Hypothalamus (tissue), 51 donors: ENCODE measurements at places on chromosomes 3 and 15.
A peak's percentile ranks its signal among the peaks of the same experiment; 100 is the strongest.

- no peak for DNase-seq
These were observed 64.7 kb downstream of the RNF13 start for GRCh38 chr3:149877668-149878067.

- no peak for DNase-seq
These were observed 113.2 kb downstream of the EEFSEC start for GRCh38 chr3:128266453-128266852.

- DNase-seq = no peak
These were observed 9.5 kb downstream of the CLDN18 start for GRCh38 chr3:138019281-138020069.

DNA sequence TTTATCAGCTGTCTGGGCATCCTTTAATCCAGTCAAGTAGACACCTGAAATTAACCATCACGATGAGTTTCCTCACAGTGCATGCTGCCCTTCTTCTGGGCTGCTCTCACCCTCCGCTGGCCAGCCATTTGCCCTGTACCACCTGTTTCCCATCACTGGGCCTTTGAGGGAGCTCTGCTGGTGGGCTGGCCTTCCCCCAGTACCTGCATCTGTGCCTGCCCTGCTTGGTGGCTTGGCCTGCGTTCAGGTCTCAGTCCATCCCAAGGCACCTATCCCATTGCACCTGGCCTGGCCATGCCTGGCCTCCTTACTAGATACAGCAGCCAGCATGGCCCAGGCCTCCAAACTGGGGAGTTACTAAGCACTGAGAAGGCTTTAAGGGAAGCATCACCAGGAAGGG, 413.2 kb downstream of the NTRK3 start:
- DNase-seq = no peak

- DNase-seq = no peak
These were observed 2.2 kb downstream of the ZXDC start for GRCh38 chr3:126473292-126474168.

DNA sequence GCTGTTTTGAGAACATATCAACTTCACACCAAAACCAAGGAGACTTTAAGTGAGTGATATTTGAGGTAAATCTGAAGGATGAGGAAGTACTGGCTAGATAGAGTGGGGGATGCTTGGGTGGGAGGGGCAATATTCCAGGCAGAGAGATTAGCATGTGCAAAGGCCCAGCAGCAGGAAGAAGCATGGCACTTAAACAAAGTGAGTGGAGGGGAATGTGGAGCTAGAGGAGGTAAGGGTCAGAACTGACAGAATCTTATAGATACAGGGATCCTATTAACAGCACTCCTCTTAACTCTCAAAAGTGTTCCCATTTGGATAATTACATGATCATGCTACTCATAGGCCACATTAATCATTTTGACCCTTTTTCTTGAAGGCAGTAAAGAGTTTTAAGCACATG, 41.4 kb upstream of the SPRED1 start:
- DNase-seq = no peak

DNA sequence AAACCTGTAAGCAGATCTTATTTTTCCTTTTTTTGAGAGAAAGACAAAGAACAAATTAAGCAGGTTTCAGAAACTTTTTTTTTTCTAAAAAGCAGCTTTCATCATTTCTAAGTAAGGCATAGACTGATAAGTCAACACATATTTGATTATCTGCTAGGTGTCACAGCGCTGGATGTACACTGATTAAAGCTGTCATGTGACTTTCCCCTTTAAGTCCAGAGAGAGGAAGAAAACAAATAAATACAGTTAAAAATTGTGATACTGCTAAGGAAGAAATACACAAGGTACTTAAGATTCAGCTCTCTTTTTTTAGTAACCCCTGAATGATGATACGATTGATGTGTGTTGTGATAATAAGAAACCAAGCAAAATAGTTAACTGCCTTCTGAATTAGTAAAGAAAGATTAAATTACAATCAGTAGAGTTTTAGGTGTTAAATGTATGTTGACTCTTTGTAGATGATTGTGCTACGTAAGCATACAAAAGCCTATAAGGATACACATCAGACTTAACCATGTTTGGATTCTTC, 2.8 kb downstream of the GLCE start:
- DNase-seq = no peak

- DNase-seq = no peak
These were observed 27.0 kb upstream of the TNFAIP8L3 start for GRCh38 chr15:51121631-51122225.

GRCh38 chr15:80153900-80154299, 1.1 kb downstream of the FAH start:
- no peak for DNase-seq

DNA sequence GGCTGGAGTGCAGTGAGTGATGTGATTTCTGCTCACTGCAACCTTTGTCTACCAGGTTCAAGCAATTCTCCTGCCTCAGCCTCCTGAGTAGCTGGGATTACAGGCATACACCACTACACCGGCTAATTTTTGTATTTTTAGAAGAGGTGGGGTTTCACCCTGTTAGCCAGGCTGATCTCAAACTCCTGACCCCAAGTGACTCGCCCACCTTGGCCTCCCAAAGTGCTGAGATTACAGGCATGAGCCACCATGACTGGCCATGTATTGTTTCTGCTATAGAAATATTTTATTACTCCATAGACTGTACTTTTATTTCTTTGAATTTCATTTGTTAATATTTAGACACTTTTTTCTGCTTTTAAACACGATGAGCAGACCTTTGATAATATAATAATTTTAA, 60.4 kb downstream of the GTF2E1 start:
- DNase-seq = no peak

- no peak for DNase-seq
These were observed 124.1 kb downstream of the ETFA start for GRCh38 chr15:76187163-76187562.

DNA sequence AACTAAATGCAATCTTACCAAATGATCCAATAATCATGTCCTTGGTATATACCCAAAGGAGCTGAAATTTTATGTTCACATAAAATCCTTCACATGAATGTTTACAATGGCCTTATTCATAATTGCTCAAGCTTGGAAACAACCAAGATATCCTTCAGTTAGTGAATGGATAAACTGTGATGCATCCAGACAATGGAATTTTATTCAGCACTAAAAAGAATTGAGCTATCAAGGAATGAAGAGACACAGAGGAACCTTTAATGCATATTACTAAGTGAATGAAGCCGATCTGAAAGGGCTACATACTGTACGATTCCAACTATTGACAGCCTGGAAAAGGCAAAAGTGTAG, 168.4 kb downstream of the PDE8A start:
- no peak for DNase-seq

DNA sequence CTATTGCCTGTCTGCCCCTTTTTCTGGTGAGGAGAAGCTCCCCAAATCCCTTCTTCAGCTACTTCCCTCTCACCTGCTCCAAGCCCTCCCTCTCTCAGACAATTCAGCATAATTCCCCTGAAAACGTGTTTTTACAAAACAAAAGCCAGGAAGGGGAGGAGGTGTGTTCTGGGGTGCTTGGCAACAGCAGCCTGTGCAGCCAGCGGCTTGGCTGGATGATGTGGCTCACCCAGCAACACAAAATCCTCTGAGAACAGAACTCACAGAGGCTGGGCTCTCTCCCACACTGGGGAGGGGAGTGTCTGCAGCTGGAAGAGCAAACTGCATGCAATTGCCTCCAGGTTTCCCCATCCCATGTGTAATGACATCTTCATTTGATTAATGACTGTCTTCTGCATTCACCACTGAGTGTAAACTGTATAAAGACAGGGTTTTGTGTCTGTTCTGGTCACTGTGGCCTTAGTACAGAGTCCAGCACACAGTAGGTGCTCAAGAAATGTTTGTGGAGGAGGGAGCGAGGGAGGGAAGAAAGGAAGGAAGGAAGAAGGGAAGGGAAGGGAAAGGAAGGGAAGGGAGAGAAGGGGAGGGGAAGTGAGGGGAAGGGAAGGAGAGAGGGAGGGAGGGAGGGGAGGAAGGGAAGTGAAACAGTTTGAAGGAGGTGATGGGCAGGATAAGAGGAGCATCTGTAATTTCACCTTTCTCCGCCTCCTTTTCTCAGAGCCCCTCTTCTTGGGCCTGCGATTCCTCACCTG, 70.1 kb upstream of the GLCE start:
- no peak for DNase-seq

GRCh38 chr15:32688151-32688639, 29.6 kb upstream of the GREM1 start:
- DNase-seq = no peak

DNA sequence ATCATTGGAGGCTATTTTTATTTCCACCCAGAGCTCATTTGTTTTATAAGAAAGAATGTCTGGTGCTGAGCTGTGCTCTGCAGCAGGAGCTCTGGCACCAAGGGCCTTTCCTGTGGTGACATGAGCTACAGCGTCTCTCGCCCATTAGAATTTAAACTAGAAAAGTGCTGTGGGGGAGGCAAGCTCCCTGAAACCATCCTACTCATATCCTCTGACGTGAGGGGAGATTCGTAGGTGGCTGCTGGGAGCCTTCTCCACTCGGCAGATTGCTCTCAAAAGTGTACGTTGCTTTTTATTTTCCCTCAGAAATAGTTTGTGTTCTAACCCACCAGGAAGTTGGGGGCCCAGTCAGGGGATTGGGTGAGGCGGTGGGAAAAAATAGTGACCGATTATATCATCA, 76.3 kb upstream of the ARHGEF3 start:
- no peak for DNase-seq

DNA sequence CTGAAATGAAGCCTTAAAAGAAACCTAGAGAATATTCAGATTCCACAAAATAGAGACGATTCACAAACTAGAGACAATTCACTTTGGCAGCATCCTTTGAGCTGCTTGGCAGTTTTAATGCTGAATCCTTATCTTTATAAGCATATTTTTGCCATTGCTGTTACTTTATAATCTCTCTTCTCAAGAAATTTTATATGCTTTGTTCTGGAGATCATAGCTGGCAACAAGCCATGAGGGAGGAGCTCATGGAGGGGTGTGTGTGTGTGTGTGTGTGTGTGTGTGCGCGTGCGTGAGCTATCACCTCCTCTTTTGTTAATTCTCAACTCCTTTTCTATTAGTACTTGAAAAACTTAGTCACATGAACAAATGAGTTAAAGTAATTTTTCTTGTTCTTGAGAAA, 495.0 kb upstream of the RGMA start:
- DNase-seq = no peak

DNA sequence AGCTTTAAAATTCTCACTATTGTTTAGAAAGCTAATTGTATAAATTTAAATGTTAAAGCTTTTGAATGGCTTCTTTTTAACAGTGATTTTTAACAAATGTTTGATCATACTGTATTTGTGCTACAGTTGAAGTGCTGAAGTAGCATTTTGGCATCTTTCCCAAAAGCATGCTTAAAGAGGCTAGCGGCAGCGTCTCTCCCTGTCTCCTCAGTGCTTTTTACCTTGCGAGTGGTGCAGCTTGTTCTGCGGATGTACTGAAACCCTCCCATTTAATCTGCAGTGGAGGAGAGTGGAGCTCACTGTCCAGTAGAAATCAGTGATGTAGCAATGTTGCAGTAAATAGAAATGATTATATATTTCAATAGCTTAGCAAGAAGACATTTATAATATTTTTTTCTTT, 43.7 kb downstream of the LRRC49 start:
- DNase-seq = no peak

- DNase-seq = no peak
These were observed 575 bp upstream of the PCYT1A start for GRCh38 chr3:196288141-196288460.

DNA sequence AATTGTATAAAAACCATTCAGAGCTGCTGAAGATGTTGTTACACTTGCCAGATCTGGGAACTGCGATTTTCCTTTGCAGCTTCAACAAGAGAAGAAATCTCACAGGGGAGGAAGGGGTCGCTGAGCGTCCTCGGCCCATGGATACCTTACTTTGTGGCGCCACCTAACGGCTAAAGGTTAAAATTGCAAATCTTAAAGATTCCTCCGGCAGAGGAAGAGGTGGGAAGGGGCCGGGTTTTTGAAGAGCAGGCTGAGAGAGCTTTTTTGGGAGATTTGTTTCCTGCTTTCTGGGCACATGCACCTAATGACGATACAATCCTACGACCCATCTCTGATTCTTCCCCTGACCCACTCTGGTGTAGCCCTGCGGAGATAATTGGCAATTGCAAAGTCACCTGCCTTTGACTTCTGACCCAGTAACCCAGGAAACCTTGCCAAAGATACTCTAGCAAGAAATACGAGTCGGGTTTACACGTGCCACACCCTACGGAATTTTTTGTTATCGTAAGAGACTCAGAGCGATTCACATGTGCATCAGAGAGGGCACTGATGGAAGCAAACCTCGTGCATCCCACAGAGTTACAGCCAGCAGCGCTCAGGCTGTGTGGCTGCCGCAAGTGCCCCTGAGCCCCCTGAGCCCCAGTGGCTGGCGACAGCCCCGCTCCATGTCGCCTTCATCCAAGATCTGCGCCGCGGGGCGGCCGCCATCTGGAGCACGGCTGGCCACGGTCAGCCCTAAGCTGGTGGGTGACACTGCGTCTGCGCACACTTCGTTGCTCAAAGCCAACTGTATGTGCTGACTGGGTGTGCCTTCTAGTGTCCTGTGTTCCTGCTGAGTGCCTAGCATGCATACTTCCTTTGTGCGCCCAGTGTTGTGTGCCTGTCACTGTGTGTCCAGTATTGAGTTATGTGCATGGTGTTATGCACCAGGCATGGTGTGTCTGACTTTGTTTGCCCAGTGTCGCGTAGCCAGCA, 55.2 kb upstream of the CHRNA7 start:
- peak; percentile 13 for DNase-seq

DNA sequence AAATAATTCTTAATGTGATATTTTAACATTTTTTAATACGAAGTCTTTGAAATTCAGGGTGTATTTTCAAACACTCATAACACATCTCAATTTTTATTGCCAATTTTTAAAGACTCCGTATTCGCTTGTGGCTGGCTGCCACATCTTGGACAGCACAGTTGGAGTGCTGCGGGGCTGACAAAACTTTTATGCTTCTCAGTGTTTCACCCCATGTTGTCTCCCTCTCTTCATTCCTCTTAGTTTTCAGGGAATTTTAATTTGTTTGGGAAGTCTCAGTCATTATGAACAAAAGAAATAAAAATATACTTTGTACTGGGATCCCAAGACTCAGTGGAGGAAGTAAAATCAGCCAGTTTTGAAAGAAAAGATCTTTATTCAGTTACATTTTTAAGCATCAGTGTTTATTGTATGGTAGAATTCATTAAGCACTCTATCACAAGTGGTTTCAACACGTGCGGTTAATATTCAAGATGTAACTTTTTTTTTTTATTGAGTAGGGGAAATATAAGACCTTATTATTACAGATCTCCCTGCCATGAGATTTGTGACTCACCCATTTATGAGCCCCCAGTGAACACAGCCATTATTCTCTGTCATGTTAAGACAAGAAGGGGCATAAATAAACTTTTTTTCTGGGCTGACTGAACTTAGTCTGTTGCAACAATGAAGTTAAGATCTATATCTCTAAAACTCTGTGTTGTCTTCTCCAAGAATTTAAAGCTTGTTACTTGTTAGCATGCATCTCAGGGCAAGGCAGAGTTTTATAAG, 26.8 kb downstream of the KAT2B start:
- DNase-seq = no peak

DNA sequence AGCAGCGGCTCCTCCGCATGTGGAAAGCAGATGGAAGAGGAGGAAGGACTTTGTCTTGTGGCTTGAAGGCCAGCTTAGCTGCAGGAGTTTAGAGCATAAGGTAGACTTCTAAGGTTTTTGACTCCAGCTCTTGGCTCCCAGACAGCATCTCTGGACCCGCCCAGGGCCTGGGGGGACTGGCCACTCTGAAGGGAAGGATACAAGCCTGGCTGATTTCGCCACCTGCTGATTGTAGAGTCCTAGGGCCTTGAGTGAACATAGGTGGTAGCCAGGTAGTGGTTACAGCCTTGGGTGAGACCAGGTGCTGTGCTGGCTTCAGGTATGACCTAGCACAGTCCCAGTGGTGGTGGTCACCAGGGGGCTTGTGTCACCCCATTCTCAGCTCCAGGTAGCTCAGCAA, 48.4 kb upstream of the RPL35A start:
- no peak for DNase-seq
